ENCODE measurements at places on chromosomes 2 and 18. TPM values are rescaled to one million over a fixed set of nuclear protein-coding genes. Genes with fewer than 3 reads are reported as not detected.
A peak's percentile ranks its signal among the peaks of the same experiment; 100 is the strongest.

The TRAPPC8 gene
- total RNA-seq = 65.8 TPM

The ANKRD29 gene
- not detected for total RNA-seq

The BOK gene
- 36.3 TPM for total RNA-seq

The FSHR gene
- total RNA-seq = not detected

The CDH2 gene
- not detected for total RNA-seq

The MOCOS gene
- total RNA-seq = not detected

The ESPNL gene
- 6.8 TPM for total RNA-seq

The TSGA10 gene
- total RNA-seq = 1.8 TPM

The ANKRD62 gene
- total RNA-seq = not detected

The C2orf92 gene
- total RNA-seq = 4.8 TPM

DNA sequence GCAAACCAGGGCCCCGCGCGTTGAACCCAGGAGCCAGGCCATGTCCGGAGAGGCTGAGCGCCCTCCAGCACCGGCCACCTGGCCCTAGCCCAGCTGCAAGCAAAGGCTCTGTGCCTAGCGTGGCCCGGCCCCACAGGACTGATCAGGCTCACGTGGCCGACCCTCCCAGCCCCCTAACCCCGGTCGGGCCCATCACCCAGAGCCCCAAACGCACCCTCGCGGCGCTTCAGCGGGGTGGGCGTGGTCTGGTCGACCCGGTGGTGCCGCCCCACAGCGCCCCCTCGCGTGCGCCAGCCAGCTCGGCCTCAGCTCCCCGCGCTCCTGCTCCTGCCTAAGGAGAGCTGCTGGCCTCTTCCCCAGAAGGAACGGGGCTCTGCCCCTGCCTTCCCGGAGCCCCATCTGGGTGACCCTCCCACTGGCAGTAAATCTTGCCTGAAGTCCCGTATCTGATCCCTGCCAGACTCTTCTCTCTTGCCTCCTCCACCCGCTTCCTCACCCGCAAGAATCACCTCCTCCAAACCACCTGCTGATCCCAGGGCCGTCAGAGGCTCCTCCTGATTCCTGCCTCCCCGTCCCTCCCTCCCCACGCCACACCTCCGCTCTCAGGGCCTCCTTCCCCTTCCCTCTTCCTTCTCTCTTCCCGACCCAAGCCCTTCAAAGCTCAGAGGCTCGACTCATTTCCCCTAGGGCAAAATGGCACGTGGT, 12.3 kb upstream of the TEX51 start:
- peak; percentile 9 for DNase-seq

DNA sequence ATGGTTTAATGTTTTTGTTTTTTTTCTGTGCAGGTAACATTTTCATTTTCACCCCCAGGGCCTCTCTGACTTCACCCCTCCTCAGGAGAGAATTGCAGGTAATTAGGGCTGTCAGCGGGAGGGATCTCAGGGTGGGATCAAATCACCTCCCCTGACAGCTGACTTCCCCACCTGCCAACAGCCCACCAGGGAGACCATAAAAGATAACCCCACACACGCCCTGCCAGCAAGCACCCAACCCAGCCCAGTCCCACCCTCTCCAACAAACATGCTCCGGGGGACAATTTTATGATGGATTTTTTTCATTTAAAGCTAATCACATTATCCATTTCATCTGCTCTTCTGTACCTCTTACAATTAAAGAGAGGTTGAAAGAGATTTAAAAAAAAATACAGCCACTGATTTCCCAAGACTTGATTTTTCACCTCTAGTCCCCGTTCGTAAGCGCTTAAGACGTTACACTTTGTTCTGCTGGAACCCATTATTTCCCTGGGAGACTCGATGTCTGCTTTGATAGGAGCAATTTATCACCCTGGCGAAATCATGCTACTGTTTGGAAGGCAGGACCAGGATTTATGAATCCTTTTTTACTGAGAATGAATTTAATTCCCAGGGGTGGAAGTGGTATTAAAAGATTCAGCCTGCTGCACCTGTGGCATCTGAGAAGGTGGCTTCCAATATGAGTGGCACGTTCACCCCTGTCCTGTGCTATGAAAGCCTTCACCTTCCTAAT, 232.9 kb upstream of the ID2 start:
- no peak for DNase-seq

GRCh38 chr2:236871500-236872001, 214.1 kb upstream of the COPS8 start:
- no peak for DNase-seq

GRCh38 chr2:67240507-67240906, 156.6 kb upstream of the ETAA1 start:
- no peak for DNase-seq

DNA sequence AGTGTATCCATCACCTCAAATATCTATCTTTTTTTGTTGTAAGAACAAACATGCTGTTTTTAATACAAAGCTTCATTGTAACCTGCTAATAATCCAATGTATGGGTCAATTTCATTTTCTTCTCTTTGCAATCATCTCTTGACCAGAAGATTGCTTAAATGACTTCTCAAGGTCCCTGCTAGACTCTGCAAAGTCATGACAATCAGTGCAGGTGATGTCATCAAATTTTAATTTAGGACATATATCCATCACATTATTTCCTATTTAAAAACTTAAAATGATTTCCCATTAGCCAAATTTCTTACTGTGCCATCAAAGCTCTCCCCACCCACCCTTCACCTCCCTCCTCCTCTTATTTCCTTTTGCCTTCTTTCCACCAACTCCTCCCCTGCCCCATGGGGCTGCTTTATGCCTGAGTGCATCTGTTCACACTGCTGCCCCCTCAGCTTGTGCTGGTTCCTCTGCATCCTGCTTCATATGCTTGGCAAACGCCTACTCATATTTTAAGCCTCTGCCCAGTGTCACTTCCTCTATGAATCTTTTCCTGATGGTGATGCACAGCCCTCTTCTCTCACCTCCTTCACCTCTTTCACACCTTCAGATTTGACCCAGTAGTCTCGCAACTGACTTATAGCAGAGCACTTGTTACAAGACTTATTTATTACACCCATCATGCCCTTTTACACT, 20.3 kb downstream of the PLEK start:
- DNase-seq = no peak

DNA sequence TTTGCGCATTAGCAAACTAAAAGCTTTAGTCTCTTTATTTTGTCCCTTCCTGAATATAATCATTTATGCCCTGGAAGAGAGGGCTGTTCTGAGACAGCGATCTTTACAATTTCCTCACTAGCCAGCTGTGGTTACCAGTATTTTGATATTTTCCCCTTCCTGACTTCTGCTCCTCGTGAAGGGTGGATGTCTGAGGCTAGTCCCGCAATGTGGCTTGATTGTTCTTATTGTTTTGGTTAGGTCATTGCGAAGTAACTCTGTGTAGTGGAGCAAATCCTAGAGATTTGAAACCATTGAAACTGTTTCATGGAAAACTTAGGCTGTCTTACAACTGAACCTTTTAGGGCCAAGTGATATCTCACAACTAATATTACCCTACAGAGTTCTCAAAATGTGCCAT, 2.4 kb downstream of the MRPL33 start:
- no peak for DNase-seq

DNA sequence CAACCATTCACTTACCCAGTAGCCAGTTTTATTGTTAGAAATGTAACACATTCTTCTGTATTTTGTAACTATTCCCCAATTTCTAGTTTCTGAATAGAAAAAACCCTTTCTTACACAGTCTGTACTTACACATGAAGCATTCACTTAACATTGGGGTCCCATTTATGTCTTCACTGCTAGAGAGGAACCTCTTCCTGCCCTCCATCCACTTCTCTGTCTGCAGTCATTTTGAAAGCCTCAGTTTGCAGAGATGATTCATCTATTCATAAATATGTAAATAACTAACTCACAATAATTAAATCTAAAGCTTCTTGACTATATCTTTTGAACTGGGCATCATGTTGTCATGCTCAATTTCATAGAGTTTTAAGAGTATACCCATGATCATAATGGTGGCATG, 55.9 kb downstream of the ZRANB3 start:
- DNase-seq = no peak
